Fibroblast of the aortic adventitia (primary cell): ENCODE measurements at places on chromosomes 11 and 22.
A peak's percentile ranks its signal among the peaks of the same experiment; 100 is the strongest.

- DNase-seq = peak; percentile 54
Measured at GRCh38 chr11:95453616-95454171, 222.7 kb upstream of the SESN3 start.

DNA sequence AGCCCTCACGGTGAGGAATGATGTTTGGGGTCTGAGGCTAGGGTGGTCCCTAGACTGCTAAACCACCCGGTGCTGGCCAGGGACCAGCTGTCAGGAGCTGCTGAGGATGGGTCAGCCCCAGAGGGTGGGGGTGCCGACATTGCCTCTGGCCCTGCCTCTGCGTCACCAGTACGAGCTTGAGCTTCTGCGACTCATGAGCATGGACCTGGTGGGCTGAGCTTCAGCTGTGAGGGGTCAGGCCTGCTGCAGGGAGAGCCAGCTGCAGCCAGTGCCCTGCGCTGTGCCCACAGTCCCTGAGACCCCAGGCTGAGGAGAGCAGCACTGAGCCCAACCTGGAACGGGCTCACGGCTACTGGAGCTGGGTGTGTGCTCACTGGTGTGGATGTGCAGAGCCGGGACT lies 7.0 kb downstream of the DERL3 start:
- DNase-seq = no peak

DNA sequence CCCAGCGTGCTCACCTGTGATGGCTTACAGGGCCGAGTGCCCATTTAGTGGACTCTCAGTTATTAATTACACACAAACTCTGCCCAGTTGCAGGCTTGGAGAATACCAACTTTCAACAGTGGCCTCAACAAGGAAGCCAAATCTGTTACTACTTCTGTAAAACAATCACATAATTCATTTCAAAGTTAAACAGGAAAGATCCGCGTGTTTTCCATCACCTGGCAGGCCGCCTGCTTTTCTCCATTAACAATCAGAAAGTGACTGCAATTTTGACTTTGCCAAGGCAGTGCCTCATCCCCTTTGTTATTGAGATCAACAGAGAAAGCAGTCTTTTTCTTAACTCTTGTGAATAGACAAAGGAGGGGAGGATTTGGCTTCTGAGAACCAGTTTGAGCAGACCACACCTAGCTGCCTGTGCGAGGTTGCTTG lies 77.7 kb downstream of the BARX2 start:
- peak; percentile 12 for DNase-seq

DNA sequence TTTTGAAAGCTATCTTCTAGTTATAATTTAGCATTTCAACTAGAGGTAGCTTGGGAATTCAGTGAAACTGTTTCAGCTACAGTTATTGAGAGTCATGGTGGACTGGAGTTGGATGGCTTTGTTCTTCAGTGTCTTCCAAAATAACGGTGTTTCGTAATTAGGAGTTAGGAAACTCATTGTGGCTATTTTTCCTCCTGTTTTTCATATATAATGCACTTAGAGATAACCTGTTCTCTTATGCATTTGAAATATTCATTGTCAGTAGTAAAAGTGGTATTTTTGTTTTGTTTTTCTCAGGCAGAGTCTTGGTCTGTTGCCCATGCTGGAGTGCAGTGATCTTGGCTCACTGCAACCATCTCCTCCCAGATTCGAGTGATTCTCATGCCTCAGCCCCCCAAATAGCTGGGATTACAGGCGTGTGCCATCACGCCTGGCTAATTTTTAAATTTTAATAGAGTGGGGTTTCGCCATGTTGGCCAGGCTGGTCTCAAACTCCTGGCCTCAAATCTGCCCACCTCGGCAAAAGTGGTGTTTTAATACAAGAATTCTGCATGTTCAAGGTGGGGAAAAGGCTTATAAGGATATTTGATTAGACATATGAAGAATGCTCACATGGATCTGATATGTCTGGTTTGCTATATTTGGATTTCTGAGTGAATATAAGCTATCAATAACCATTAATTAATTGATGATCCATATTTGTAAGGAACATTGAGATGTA lies 12.7 kb downstream of the PDHX start:
- DNase-seq = peak; percentile 34

DNA sequence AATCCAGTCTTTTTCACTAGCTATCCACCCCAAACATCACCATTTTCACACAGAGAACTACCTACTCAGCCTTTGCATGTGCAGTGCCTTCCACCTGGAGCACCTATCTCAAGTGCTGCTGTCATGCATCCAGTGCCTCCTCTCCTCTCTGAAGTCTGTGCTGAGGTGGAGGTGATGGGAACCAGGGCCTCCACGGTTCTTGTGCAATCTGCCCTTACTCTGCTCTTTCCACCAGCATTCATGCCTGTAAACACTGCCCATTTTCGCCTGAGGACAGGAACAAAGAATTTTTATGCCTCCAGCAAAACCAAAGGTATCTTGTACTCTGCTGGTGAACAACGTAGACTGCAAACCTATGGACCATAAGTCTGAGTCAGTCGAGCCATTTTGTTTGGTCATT lies 27.0 kb downstream of the PITPNB start:
- DNase-seq = no peak

- DNase-seq = no peak
Measured at GRCh38 chr11:40797981-40798380, 661.5 kb downstream of the LRRC4C start.

GRCh38 chr11:65572356-65573051 lies at the start of gene FAM89B:
TSS of gene FAM89B (plus strand) at chr11:65572538. CDS start at chr11:65572670, 132 bp downstream.
- peak; percentile 82 for DNase-seq

GRCh38 chr11:96397863-96398262 lies 8.1 kb downstream of the JRKL start:
- no peak for DNase-seq
